Left forelimb (tissue), 1 donor: ENCODE measurements at places on chromosomes 7 and 10.
A peak's percentile ranks its signal among the peaks of the same experiment; 100 is the strongest.

DNA sequence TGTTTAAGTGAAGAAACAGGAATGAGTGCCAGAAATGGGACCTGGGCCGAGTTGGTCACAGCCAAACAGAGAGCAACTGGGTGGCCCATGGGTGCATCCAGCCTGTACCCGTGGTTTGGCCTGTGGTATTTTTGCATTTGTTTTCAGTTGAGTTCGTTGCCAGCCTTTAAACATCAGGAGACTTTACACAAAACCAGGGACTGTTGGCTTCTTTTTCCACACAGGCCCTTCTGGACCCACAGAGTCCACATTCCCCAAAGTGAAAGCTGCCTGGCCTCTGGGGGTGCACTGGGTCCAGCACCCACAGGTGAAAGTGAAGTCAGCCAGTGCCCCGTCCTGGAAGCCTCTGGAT, 54.1 kb upstream of the TNS3 start:
- DNase-seq = no peak

- DNase-seq = peak; percentile 41
Observed at GRCh38 chr10:46317889-46318288, 31.1 kb downstream of the ANTXRL start.

DNA sequence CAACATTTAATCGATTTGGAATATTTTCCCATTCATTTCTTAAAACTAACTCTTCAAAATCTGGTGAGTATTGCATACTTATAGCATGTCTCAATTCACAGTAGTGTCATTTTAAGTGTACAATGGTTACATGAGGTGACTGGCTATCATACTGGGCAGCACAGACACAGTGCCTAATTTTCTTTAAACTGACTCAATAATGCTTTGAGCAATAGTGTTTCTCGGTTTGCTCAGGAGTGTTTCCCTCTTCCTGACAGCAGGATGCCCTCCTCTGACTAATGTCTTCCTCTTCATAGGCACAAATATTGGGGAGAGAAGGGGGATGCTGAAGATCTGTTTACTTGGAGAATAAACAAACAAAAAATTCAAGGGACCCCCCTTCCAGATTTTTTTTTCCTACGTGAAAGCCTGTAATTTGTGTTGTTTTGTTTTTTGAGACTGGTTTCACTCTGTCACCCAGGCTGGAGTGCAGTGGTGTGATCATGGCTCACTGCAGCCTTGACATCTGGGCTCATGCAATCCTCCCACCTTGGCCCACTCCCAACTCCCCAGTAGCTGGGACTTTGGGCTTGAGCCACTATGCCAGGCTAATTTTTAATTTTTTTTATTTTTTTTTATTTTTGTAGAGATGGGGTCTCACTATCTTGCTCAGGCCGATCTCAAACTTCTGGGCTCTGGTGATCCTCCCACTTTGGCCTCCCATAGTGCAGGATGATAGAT, 2.2 kb downstream of the MRC1 start:
- DNase-seq = no peak

DNA sequence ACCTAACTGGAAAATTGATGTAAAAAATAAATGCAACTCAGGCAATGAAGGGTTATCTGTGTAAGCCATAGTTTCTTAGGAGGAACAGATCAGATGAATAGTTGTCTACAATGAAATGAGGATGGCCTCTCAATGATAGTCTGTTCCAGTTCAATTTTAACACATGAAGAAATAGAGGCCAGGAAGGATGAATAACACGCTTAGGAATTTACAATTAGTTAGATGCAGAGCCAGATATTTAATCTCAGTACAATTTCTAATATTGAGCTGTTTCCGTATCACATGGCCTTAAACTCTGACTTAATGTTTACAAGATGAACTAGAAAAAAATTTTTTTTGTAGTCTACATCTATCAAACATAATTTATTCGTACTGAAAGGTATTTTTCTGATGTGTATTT, 176.6 kb downstream of the GALNT11 start:
- no peak for DNase-seq

DNA sequence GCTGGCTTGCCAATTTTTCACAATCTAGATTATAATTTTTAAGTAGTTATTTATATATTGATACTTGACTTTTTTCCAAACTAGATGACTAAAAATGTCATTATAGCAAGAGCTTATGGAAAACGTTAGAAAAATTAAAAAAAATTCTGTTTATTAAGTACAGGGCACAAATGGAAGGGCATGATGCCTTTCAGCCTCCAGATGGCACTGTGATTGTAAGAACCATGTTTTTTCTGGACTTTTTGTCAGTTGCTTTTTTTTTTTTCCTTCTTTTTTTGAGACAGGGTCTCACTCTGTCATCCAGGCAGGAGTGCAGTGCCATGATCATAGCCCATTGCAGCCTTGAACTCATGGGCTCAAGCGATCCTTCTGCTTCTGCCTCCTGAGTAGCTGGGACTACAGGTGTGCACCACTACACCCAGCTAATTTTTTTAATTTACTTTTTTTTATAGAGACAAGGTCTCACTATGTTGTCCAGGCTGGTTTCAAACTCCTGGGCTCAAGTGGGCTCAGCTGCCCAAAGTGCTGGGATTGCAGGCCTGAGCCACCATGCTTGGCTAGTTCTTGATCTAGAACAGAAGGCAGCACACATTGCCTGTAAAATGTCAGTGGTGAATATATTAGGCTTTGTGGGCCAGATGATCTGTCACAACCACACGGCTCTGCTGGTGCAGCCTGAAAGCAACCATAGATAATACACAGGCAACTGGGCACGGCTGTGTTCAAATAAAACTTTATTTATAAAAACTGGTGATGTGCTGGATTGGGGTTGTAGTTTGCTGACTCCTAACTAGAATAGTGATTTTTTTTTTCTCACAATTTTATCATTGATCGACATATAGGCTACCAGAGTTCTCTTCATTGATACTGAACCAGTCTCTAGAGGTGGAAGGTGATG, 27.4 kb downstream of the UCMA start:
- DNase-seq = peak; percentile 20

- no peak for DNase-seq
Observed at GRCh38 chr7:15688911-15689310, 2.4 kb upstream of the MEOX2 start.

- DNase-seq = no peak
Observed at GRCh38 chr10:103896225-103896624, 21.8 kb downstream of the STN1 start.

DNA sequence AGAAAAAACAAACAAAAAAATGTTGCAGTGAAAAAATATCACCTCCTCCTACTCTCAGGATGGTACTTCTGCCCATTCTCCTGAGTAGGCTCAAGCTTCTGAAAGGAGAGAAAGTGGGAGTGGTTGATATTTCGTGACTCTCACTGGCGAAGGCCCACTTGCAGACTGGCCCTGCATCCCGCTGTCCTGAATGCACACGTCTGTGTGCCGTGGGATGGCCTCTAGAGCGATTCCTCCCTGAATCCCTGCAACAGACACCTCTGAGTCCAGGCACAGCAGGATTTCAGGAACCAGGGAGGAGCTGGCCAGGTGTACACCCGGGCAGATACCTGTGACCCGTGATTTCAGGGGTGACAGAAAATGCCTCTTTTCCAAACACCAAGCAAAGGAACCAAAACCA, 319.2 kb downstream of the DPP6 start:
- DNase-seq = no peak

DNA sequence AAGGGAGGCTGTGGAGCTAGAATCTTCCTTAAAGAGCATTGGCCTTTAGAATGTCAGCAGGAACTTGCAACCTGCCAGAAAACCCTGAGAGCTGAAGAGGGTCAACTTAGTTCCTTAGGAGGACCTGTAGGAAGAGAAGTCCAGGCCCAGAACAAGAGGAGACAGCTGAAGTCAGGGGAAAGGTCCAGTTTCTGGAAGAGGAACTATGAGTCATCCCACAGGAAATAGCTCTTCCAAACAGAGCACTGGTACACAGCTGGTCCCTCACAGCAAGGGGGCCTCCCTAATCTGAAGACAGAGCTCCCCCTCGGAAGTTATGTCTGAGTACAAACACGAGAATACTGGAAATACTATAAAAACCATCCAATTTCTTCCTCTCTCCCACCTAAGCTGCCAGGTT, 98.9 kb downstream of the HERPUD2 start:
- DNase-seq = no peak

DNA sequence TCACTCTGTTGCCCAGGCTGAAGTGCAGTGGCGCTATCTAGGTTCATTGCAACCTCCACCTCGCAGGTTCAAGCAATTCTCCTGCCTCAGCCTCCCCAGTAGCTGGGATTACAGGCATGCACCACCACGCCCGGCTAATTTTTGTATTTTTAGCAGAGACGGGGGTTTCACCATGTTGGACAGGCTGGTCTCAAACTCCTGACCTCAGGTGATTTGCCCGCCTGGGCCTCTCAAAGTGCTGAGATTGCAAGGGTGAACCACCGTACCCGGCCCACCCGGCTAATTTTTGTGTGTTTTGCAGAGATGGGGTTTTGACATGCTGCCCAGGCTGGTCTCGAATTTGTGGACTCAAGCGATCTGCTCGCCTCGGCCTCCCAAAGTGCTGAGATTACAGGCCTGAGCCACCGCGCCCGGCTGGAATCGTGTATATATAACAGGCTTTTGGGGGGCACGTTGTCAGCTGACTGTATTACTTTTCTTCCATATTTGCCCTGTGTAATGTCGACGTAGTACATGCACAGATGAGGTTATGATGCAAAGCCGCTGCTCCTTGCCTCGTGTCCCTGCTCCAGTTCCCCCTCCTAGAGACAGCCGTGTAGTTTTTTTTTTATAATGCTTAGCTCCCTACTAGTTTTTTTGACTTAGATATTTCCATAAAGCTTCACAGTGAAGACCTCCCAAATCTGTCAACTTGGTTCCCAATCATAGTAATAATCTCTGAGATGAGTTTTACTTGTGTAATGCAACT, 883 bp upstream of the TRA2A start:
- no peak for DNase-seq

- no peak for DNase-seq
Observed at GRCh38 chr7:77542409-77542808, 5.3 kb downstream of the PTPN12 start.

GRCh38 chr10:6580279-6581029, 378 bp upstream of the PRKCQ start:
- peak; percentile 88 for DNase-seq

DNA sequence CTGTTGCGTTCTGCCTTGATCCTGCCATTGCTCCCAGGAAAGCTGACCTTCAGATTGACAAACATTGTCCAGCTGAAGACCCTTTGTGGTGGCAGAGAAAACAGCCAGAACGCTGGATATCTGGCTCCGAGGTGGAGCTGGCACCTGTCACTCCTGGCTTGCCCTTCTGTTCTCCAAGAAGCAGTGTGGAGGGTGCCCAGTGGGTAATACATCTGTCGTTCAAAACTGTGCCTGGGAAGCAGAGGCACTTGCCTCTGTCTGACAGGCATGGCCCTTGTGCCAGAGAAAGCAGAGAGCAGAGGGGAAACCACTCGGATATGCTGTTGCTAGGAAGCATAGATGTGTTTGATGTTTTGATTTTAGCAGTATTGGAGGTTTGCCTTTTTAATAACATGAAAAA, 231.4 kb downstream of the BMPER start:
- no peak for DNase-seq

GRCh38 chr7:151046603-151047573, 1.4 kb upstream of the ASIC3 start:
- no peak for DNase-seq

- DNase-seq = no peak
Observed at GRCh38 chr7:84914598-84914997, 272.3 kb downstream of the SEMA3D start.

GRCh38 chr10:62456611-62457101, 82.5 kb downstream of the ZNF365 start:
- DNase-seq = no peak

GRCh38 chr7:101377189-101377736, 14.6 kb downstream of the COL26A1 start:
- no peak for DNase-seq
